Stimulated activated CD4-positive, alpha-beta T cell treated with anti-CD3 and anti-CD28 coated beads, Interleukin-2, amount 100 ng/mL, for 24 hours (primary cell): ENCODE measurements at places on chromosomes 12 and 14.

DNA sequence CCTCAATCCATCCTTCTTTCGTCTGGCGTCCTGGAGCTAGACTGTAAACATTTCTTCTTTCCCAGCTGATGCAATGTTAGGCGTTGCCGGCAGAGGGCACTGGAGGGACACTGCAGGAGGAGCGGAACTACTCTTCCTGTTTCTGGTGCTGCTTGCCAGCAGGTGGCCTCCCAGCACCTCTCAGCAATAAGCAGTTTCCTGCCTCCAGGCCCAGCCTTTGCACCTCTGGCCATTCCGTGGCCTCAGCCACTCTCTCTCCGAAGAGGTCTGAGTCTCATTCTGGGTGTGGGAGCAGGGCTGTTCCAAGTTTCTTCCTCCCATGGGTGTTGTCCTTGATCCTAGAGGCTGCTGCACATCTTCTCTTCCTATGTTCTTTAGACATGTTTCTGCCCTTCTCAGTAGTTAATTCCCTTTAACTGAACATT lies 7.5 kb upstream of the ASPG start:
- DNase-seq: peak; percentile 86

DNA sequence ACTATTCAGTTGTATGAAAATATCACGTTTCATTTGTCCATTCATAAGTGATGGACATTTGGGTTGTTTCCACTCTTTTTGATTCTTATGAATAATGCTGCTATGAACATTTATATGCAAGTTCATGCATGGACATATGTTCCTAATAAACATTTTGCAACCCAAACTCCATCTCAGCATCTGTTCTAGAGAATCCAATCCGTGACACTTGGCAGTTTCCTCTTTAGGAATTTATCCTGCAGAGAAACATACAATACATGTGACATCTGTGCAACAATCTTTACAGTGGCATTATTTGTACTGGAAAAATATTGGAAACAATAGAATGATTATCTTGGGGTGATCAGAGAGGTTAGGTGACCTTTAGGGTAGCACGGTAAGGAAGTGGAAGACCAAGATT lies 290.8 kb upstream of the SRRM4 start:
- no peak for DNase-seq

GRCh38 chr12:39966256-39966655 lies 139.6 kb downstream of the SLC2A13 start:
- DNase-seq: no peak

- no peak for DNase-seq
Observed at GRCh38 chr12:104414581-104415341, 42.0 kb upstream of the CHST11 start.

DNA sequence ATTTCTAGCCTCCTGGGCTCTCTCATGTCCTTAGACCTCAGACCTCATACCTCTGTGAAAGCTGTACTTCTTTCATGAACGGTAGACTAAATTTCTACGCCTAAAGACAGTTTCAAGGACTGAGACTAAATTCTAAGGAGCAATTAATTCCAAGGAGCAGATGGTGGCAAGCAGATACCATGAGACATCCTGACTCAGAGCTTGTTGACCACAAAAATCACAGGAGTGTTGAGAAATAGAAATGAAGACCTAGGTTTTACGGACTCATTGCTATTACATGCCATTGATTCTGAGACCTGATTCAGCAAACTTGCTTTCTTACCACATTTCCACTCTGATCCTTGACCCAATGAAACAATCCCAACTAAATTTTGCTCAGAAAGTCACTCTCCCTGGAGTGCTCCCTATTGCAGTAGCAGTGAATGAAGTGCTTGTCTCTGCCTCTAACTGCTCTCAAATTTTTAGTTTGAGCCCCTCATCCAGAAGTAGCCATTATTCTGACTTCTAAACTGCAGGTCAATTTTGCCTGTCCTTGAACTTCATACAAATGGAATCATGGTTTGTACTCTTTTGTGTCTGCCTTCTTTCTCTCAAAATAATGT lies 52.0 kb downstream of the PEX5 start:
- no peak for DNase-seq

DNA sequence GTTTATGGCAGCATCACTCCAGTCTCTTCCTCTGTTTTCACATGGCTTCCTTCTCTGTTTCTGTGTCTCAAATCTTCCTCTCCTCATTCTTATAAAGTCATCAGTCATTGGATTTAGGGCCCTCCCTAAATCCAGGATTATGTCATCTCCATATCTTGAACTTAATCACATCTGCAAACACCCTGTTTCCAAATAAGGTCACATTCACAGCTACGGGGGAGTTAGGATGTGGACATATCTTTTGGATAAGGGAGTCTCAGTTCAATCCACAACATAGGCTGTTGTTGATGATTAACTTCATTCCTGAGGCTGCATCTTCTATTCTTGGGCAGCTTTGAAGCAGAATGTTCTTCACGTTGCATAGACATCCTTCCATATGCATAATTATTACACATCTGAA lies 40.3 kb upstream of the NTF3 start:
- no peak for DNase-seq
